ENCODE measurements at places on chromosomes 4 and X. TPM values are rescaled to one million over a fixed set of nuclear protein-coding genes. Genes with fewer than 3 reads are reported as not detected.
A peak's percentile ranks its signal among the peaks of the same experiment; 100 is the strongest.

- DNase-seq = no peak
Measured at GRCh38 chr4:54614149-54614548, 43.6 kb upstream of the KIT start.

GRCh38 chrX:38939067-38939466 lies 137.8 kb downstream of the MID1IP1 start:
- DNase-seq = peak; percentile 9

- peak; percentile 77 for DNase-seq
Measured at GRCh38 chr4:74431113-74431826, 13.7 kb upstream of the AREG start.

DNA sequence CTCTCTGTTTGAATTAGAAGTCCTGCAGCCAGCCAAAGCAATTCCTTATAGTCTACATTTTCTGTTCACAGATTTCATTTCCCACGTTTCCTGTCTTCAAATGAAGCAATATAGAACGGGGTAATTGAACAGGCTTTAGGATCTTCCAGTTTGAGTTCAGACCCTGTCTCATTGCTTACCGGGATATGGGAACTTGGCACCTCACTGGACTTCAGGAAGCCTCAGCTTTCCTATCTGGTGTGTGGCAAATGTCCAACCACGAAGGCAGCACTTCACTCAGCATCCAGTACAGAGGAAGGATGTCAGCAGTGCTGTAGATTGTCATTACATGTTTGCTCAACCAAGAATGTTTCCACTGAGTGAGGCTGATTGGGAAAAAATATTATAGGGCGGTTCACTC lies 271.1 kb upstream of the ZFP42 start:
- no peak for DNase-seq

GRCh38 chr4:184473499-184474262 lies 669 bp downstream of the IRF2 start:
- peak; percentile 54 for DNase-seq

DNA sequence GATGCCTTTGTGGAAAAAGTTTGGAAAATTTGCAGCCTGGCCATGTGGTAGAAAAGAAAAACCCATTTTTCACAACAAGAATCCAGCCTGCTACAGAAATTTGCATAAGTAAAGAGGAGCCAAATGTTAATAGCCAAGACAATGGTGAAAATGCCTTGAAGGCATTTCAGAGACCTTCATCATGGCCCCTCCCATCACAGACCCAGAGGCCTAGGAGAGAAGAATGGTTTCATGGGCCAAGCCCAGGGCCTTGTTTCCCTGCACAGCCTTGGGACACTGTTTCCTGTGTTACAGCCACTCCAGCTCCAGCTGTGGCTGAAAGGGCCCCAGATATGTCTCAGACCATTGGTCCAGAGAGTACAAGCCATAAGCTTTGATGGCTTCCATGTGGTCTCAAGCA lies 101.4 kb upstream of the LINC00632 start:
- DNase-seq = no peak

DNA sequence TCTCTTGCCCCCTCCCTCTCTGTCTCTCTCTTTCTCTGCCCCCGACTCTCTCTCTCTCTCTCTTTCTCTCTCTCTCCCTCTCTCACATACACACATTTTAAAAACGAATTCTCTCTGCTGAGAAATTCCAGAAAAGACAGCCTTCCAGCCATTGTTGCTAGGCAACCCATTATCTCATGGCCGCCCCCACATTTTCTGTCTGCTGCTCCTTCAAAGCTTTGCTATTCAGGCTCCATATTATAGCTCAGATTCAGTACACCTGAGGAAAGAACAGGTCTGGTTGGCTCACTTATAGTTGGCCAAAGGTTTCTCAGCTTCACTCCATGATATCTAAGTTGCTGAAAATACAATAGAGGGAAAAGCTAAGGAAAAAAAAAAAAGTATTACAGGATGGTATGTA lies 174.4 kb upstream of the RADX start:
- DNase-seq = no peak

DNA sequence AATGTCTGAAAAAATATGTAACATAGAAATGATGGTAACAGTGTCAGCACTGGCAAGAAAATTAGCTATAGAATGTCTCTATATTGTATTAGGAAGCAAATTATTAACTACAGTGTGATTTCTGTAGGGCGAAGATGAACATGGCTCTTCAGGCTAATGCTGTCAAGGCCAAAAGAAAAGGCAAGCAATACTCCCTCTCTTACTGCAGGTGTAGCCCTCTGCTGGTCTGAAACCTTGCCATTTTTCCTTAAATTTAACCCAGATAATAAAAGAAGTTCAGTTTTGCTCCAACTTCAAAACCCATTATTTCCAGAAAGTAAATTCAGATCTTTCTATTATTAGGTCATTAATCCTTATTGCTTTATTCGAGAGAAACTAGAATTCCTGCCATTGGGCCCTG lies 215.9 kb downstream of the LRBA start:
- DNase-seq = no peak

DNA sequence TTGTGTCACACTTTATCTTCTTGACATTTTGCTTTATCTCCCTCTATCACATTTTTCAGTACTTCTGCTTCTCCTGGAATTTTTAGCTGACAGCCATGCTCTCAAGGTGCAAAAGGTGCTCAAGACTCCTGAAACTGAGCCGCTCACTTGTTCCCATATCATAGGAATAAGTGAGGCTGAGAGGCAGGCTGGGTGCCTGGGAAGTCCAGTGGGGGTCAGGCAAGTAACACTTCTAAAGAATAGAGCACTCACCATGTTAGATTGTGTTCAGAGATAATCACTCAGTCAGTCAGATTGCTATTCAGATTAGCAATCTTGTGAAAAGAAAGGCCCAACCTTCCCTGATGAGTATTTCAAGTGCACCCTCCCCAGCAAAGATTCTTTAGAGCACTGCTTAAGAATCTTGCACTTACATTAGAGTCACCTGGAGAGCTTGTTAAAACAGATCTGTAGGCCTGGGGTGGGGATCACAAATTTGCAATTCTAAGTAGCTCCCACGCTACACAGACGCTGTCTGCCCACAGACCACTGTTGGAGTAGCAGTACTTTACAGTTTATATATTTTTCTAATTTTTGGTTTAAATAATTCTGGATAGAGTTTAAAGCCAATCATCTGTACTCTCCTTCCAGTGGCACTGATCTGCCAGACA lies 23.1 kb upstream of the LRAT start:
- peak; percentile 58 for DNase-seq

Gene DACH2
- 0.28 TPM for total RNA-seq

Gene SPATA4
- 0.17 TPM for total RNA-seq

Gene SATL1
- 0.14 TPM for total RNA-seq

Gene OTC
- not detected for total RNA-seq

Gene SETD7
- total RNA-seq = 72.2 TPM

Gene C4orf36
- total RNA-seq = 2.7 TPM

Gene POU4F2
- not detected for total RNA-seq

All from mammary epithelial cell (primary cell).